ENCODE measurements at places on chromosomes 5 and 9.

GRCh38 chr9:33188711-33189110 is 21.6 kb upstream of the B4GALT1 start:
- DNase-seq, result no peak

GRCh38 chr9:107569174-107569573 is 79.6 kb upstream of the KLF4 start:
- DNase-seq, result no peak

DNA sequence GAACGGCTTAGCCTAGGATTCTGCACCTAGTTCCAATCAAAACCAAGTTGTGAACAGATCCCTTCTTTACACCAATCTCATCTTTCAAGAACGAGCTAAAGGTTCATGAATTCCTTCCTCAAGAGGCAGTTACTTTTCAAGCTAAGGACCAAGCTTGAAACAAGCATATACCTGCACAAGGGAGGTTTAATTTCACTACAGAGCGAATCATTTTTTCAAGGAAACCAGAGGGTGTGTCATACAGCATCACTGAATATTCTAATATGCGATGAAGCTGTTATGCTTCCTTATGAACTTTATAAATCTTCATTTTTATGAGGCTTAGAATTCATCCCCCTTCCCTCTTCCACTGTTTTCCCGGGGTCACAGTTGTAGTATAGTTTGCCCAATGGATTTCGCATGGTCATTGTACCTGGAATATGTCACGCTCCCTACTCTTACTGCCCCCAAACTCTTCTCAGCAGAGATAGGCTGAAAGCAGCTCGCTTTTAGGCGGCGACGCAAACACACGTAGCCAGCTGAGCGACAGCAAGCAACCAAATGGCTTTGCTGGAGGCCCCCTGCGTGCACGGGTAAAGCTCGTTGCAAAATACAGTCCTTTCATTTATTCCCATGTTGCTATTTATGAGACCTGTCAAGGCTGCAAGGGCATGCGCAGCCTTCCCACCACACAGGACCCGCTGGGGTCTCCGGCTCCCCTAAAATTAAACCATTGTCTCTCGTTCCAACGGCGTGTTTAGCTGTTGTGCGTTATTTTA is 832 bp downstream of the LMBRD2 start:
- no peak for DNase-seq

- no peak for DNase-seq
Measured at GRCh38 chr5:133116601-133117000, 64.8 kb downstream of the HSPA4 start.

- DNase-seq, result no peak
Measured at GRCh38 chr5:83099001-83099400, 21.7 kb downstream of the XRCC4 start.

GRCh38 chr9:13896047-13896446 is 417.9 kb downstream of the NFIB start:
- no peak for DNase-seq

DNA sequence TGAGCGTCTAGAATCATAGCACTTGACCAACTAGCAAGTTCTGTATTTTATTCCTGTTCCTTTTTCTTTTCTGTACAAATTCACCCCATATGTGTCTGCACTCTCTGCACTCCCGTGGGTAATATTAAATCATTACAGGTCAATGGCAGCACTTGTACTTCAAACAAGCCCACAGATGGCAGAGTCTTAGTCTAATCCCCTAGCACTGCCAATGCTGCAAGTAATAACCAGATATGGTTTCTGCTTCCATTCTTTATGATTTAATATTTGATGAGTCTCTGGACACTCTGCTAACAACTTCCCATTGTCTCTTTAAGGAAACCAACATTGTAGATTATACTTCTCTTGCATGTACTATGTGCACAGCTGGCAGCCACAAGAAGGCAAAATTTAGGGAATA is 343.8 kb upstream of the CHD1 start:
- no peak for DNase-seq

GRCh38 chr5:78065663-78066062 is 228.8 kb downstream of the AP3B1 start:
- no peak for DNase-seq

GRCh38 chr9:75599126-75599525 is 291.3 kb upstream of the PCSK5 start:
- DNase-seq, result no peak

GRCh38 chr9:74078647-74079046 is 418.5 kb upstream of the RORB start:
- no peak for DNase-seq

DNA sequence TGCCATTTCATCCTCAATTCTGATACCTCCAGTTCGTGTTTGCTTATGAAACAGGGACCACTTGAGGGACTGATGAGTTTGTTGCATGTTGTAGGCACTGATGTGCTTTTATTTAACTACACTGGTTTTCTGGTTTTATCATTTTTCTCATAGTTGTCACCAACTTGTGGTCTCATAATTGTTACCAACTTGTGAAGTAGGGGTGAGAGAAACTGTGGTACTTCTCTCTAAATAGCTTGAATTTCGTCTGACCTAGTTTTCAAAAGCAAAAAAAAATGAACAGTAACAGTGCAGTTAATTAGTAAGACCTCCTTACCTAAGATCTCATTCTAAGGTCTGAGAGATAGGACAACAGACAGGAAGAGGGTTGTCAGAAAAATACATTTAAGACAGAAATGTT is 78.0 kb downstream of the ANXA2R start:
- no peak for DNase-seq

DNA sequence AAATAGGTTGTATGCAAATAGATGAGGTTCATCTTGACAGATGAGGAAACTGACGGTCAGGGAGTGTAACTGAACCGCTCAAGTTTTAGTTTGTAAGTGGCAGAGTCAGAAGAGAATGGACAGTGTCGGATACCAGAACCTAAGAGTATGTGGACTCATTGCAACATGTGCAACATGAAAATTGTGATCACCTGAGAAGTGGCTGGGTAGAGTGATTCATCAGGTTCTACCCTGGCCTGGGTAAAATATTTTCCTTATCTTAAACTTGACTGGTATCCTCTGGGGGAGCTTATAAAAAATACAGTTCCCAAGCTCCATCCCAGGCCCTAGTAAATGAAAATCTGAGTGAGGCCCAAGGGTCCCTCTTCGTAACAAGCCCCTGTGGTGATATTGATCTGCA is 35.2 kb upstream of the MIER3 start:
- DNase-seq, result no peak

GRCh38 chr9:92494856-92495255 is 12.6 kb upstream of the ASPN start:
- no peak for DNase-seq

- no peak for DNase-seq
Measured at GRCh38 chr5:52995095-52995494, 5.9 kb downstream of the ITGA2 start.

- DNase-seq, result no peak
Measured at GRCh38 chr5:40869384-40869783, 28.2 kb downstream of the CARD6 start.

- no peak for DNase-seq
Measured at GRCh38 chr5:125125031-125125823, 378.8 kb upstream of the ZNF608 start.

- no peak for DNase-seq
Measured at GRCh38 chr9:96086936-96087571, 211.6 kb downstream of the ERCC6L2 start.

GRCh38 chr9:127330501-127330900 is 65.9 kb downstream of the GARNL3 start:
- no peak for DNase-seq

- no peak for DNase-seq
Measured at GRCh38 chr9:124122813-124123462, 111.4 kb downstream of the LHX2 start.

- no peak for DNase-seq
Measured at GRCh38 chr5:155017610-155018009, 4.1 kb downstream of the KIF4B start.

GRCh38 chr9:32928145-32928763 is 73.2 kb downstream of the APTX start:
- no peak for DNase-seq

GRCh38 chr5:179772351-179772750 is 21.4 kb upstream of the LTC4S start:
- no peak for DNase-seq

DNA sequence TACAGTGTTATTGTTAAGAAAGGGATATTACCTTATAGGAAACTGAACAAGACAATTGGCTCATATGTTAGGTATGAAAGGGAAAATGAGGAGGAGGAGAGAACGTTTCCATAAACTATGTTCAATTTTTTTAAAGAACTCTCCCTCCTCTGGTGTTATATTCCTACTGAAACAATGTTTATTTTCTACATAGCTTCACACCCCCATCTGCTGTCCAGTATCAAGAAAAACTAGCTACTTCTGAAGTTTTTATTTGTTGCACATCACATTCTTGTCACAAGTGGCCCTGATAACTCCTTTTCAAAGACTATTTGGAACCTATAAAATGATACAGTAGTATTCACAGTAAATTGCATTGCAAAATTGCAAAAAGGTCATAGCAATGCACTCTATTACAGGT is 223.4 kb upstream of the FAM174A start:
- DNase-seq, result no peak

GRCh38 chr5:377326-377981 is 55.9 kb downstream of the AHRR start:
- no peak for DNase-seq

- no peak for DNase-seq
Measured at GRCh38 chr5:67731886-67732285, 483.7 kb upstream of the PIK3R1 start.

- no peak for DNase-seq
Measured at GRCh38 chr9:87266697-87267096, 231.0 kb upstream of the DAPK1 start.

GRCh38 chr5:119289438-119290044 is 66.3 kb upstream of the TNFAIP8 start:
- DNase-seq, result no peak

DNA sequence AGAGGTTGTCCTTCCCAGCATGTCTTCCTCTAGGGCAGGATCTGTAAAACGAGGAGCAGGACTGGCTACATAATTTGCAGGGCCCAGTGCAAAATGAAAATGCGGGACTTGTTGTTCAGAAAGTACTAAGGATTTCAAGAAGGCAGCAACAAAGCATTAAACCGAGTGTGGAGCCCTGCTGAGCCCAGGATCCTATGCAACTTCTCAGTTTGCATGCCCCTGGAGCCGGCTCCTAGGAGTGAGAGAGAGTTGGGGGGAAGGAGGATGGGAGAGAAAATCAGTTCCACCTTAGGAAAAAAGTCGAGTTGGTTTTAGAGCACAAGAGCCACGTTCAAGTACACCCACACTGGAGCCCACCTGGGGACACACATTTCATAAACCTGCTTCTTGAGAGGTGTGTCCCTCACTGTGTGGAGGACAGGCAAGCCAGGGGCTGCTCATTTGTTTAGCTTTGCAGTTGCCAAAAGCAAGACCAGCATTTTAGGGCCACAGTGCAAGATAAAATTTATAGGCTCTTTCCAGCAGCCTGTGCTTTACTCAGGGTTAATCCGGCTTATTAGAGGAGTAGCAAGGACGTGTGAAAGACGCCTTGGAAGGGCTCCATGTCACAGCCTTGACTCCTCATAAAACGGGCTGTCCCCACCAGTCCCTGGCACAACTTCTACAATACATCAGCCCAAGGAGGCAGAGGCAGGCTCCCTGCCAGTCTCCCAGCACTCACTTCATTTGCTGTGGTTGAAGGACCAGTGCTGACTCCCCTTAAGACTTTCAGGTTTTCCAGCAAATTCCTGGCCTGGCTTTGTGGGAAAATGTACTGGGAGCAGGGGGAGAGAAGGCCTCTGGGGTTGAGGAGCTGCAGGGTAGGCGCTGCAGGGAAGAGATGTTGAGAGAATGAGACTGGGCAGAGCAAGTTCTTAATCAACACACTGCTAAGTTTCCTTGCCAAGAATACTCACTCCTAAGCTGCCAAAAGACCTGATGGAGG is 159.7 kb upstream of the SEMA6A start:
- no peak for DNase-seq
